ENCODE measurements at places on chromosomes 5 and 9. TPM values are rescaled to one million over a fixed set of nuclear protein-coding genes. Genes with fewer than 3 reads are reported as not detected.

SPINK4 gene
- not detected for total RNA-seq

EGFLAM gene
- not detected for total RNA-seq

WDR41 gene
- 1.1 TPM for total RNA-seq

- DNase-seq, result no peak
- H3K27ac ChIP-seq, result no peak overlapping the region
- H3K4me1 ChIP-seq, result no peaks in the 10 kb centered on the region
- no peaks in the 10 kb centered on the region for H3K27me3 ChIP-seq
- peaks cover 8% of the 10 kb centered on the region for H3K36me3 ChIP-seq
Observed at GRCh38 chr9:72911816-72912215, 41.0 kb downstream of the ALDH1A1 start.

- H3K36me3 ChIP-seq, result no peaks in the 10 kb centered on the region
- no peak overlapping the region for H3K27ac ChIP-seq
- no peaks in the 10 kb centered on the region for H3K4me1 ChIP-seq
Observed at GRCh38 chr9:98610711-98611110, 98.0 kb downstream of the GABBR2 start.

DNA sequence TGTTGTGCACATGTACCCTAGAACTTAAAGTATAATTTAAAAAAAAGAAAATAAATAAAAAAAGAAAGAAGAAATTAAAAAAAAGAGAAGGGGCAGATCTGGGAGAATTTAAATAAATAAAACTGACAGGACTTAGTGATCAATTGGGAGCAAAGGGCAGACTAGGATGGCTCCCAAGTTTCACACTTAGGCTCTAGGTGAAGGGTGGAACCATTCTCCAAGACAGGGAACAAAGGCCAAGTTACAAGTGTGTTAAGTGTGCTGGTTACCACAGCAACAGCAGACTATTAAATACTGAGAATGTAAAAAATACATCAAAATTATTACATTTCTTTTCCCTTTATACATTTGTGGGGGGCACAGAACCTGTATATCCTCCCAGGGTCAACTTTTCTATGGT is 7.1 kb downstream of the ZDHHC21 start:
- no peak for DNase-seq
- H3K36me3 ChIP-seq, result no peaks in the 10 kb centered on the region
- H3K4me3 ChIP-seq, result no peak overlapping the region
- H3K4me1 ChIP-seq, result peaks cover 13% of the 10 kb centered on the region

GRCh38 chr5:36414869-36415282 is 113.2 kb upstream of the RANBP3L start:
- no peaks in the 10 kb centered on the region for H3K27me3 ChIP-seq
- H3K27ac ChIP-seq, result no peak overlapping the region
- no peaks in the 10 kb centered on the region for H3K4me1 ChIP-seq
- H3K36me3 ChIP-seq, result no peaks in the 10 kb centered on the region
- H3K4me3 ChIP-seq, result no peak overlapping the region

DNA sequence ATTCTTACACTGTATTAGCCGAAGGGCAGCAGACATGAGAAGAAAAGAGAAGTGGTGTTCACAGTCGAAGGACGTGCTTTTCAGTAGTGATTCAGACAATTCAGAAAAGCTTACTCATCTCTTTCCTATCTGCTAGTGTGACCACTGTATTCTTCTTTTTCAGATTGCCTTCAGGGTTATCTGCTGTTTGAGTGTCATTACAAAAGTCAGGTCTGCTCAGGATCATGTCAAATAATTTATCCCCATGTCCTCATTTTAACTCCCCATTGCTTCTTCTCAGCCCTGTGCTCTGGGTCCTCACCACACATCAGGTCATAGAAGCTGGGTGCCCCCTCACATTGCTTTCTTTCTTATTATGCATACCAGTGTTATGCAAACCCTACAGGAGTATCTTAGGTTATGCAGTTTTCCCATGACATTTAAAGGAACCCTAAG is 394.0 kb downstream of the CETN3 start:
- no peaks in the 10 kb centered on the region for H3K36me3 ChIP-seq
- DNase-seq, result no peak
- H3K4me3 ChIP-seq, result no peak overlapping the region

Data from transverse colon (tissue), 4 donors.